MCF 10A (cell line): ENCODE measurements at places on chromosomes 4 and X. TPM values are rescaled to one million over a fixed set of nuclear protein-coding genes. Genes with fewer than 3 reads are reported as not detected.

DNA sequence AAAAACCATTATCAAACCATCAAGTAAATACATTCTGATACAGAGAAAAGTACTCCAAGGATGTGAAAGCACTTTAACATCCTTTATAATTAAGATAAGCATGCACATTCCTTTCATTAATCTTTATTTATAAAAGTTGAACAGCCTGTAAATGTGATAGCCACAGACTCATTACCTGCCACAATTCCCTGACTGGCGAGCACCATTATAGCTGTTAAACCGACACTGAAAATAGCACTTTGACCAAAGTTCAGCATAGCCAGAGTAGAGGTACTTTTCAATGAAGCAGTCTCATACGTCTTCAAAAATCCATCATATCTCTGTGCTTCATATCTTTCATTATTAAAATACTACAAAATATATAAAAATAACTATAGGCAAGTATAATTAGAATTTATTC lies 84.7 kb downstream of the ABCB7 start:
- no peak for DNase-seq

The PHOX2B gene
- not detected in 2 replicates for total RNA-seq

DNA sequence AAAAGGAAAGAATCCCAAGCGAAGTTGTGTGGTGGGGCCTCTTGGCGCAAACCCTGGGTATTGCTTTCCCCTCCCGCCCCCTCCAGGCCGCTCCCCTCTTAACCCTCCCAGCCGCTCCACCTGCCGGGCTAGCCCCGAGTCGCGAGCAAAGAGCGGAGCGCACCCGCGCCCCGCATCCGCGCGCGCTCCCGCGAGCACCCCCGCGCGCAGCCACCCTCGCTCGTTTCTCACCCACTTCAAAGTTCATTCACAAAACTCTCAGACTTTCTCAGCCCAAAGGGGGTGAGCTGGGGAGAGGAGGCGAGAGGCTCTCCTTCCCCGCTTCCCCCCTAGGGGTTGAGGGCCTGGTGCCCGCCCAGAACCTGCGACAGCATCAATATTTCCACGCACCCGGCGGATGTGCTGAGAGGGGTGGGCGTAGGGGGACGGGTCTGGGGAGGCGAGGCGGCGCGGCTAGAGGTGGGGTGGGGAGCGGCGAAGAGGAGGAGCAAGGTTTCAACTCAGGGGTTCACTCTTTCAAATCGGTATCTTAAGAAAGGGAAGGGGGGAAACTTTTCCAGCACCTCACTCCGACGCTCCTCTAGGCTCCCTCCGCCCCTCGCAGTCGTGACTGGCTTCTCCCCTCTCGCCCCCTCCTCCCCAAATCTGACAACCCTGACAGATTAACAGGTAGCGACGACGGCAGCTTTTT lies 1.8 kb downstream of the MAML3 start:
- DNase-seq: no peak

- no peak for DNase-seq
Observed at GRCh38 chr4:48669086-48669485, 111.0 kb downstream of the FRYL start.

DNA sequence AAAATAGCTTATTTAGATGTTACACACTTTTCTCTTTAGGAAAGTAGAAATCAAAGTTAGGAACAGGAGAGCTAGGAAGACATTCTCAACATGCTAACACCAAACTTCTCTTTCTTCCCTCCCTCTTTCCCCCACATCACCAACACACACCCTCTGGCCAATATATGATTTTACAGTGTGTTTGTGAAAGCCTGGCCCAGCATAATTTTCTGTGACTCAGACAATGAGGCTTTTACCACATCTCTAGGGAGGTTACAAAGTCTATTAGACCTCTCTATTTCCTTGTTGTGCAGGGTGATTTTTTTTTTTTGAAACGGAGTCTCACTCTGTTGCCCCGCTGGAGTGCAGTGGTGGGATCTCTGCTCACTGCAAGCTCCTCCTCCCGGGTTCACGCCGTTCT lies 189.9 kb downstream of the AASDH start:
- peak; percentile 8 for DNase-seq

The FAM199X gene
- 26.0 and 27.2 TPM in 2 replicates for total RNA-seq
